ENCODE measurements at places on chromosomes 3 and 15.

DNA sequence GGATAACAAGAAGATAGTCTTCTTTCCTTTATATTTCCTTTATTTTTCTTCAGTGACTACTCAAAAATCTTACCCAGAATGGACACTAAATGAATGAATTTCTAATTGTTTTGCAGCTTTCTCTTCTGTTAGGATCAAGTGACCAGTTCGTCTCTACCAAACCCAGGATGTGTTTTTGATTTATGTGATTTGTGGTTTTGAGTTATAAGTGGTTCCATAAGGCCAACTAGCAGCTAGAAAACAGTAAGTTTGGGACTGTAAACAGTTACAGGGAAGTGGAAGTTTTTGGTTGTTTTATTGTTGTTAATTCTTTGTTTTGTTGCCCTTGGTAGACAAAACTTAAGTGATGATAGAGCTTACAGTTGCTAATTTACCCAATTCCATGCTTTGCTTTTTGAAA is 456.5 kb downstream of the IL5RA start:
- DNase-seq: no peak

DNA sequence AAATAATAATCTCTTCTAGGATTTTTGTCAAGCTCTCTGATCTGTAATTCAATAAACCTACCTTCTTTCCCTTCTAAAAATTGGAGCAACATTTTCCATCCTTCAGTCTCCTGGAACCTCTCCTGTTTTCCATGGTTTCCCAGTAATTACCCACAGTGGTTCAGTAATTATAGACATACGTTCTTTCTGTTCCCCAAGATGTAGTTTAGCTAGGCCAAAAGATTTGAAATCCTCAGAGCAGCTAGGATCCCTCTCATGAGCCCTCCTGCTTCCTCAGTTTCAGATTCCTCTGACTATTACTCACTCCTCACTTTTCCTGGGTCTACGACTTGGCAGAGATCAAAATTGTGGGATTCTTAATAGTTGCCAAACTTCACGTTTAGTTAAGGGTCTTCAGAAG is 76.9 kb upstream of the IGSF10 start:
- DNase-seq: no peak

GRCh38 chr15:38610748-38611147 is 46.1 kb upstream of the RASGRP1 start:
- DNase-seq: no peak

GRCh38 chr3:153783741-153784480 is 337.3 kb upstream of the ARHGEF26 start:
- no peak for DNase-seq

DNA sequence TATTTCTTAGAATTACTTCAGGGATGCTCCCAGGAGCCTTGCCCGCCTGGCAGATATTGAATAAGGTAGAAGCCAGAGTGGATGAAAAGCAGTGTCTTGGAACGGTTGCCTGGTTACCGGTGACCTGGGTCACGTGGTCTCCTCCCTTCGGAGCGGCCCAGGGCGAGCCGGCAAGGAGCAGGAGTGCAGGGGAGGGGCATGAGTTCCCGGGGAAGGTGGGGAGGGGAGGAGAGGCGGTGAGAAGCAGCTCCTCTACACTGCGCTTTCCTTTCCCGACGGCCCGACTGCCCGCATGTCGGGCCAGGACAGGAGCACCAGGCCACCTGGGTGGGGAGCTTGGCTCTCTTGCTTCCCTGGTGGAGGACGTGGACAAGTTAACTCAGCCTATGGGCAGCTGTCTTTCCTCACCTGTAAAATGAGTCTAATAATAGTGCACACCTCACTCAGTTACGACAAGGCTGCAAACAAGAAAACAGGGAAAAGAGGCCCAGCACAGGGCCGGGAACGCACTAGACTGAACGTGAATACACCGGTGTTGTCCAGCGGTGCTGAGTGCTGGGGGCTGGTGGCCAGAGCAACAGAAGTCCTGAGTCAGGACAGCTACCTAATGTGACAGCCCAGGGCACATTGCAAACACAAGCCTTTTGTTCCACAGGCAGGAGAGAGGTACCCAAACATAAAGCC is 198.3 kb downstream of the ADAMTS9 start:
- no peak for DNase-seq

DNA sequence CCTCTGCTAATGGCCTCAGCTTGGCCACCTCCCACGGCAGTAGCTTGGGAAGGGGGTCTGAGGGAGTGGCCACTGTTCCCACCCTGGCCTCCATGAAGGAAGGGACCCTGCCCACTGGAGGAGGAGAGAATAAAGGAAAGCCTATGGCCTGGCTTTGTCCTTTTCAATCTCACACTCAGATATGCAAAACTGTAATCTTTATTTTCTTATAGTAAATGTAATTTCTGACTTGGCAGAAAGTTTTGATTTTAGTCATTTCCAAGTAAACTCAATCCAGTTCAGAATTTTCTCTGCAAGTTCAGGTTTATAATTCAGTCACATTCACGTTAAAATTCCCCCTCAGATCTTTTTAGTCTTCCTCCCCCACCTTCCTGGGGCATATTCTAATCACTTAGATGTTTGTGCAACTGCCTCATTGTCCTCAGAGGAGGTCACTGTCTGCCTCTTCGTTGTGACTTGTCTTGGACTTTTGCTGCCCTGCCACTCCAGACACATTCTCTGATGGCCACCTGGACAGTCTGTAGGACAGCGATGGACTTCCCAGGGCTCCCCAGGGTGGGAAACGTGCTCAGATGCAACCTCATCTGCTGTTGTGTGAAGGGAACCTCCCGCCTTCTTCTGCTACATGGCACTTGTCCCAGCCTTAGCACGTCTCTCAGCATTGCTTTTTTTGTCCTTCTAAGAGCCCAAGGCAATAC is 222.8 kb upstream of the TBL1XR1 start:
- DNase-seq: no peak

GRCh38 chr3:112651516-112651915 is 10.6 kb upstream of the CCDC80 start:
- DNase-seq: no peak

GRCh38 chr15:95742256-95742655 is 588.2 kb upstream of the NR2F2 start:
- no peak for DNase-seq

- DNase-seq: no peak
Measured at GRCh38 chr15:93809516-93809915, 421.8 kb upstream of the MCTP2 start.

DNA sequence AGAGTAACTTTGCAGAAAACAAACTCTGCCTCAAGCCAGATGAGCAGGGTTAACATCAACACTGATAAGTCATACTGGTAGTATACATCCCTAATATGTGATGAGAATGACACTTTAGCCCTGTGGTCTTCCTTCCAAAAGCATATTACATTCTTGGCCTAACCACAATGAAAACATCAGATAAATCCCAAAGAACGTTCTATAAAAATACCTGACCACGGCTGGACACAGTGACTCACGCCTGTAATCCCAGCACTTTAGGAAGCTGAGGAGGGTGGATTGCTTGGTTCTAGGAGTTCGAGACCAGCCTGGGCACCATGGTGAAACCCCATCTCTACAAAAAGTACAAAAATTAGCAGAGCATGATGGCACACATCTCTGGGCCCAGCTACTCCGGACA is 4.7 kb downstream of the TMCC1 start:
- no peak for DNase-seq

DNA sequence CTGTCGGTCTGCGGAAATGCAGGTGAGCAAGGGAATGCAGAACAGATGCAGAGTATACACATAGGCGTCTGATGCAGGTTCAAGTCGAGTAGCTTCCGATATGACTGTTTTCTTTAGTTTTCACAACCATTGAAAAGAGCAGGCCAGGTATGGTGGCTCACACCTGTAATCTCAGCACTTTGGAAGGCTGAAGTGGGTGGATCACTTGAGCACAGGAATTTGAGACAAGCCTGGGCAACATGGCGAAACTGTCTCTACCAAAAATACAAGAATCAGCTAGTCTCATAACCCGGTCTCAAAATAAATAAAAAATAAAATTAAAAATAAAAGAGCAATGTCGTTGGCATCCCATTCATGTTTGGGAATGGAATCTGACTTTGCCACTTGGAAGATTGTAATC is 101.5 kb downstream of the PTPRG start:
- DNase-seq: no peak

DNA sequence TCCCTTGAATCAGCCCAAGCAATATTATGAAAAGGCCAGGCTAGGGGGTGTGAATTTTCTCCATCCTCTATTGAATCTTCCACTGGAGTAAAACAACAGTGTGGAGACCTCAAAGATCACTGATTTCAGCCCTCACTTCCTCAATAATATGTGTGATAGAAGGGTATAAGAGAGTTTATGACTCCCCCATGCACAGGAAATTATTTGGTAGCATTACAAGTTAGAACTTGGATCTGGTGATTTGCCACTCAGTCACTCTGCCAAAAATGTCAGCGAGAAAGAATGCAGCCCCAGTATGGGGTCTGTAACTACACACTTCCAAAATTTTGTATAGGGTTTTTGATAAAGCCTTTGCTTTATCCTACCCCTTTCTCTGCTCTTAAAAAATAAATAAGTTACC is 81.0 kb upstream of the KCNMB2 start:
- no peak for DNase-seq

DNA sequence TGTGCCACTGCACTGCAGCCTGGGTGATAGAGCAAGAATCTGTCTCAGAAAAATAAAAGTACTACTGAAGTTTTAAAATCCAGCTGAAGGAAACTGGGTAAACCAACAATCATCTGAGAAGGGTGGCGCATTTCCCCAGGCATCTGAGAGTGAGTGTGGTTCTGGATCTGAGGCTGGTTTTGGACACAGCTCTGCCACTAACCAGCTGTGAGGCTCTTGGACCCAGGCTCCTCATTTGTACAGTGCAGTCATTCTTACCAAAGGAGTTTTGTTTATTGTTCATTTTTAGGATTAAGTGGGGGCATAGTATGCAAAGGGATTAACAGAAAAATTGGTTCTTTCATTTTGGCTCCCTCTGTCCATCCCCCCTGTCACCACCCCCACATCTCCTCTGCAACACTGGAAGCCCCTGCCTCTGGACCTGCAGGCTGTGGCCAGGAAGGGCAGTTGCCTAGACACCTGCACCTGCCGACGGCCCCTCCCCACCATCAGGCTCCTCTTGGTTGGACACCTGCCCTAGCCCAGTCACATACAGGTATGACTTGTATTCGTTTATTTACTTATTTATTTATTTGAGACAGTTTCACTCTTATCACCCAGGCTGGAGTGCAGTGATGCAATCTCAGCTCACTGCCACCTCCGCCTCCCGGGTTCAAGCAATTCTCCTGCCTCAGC is 8.8 kb downstream of the NUP210 start:
- DNase-seq: no peak

DNA sequence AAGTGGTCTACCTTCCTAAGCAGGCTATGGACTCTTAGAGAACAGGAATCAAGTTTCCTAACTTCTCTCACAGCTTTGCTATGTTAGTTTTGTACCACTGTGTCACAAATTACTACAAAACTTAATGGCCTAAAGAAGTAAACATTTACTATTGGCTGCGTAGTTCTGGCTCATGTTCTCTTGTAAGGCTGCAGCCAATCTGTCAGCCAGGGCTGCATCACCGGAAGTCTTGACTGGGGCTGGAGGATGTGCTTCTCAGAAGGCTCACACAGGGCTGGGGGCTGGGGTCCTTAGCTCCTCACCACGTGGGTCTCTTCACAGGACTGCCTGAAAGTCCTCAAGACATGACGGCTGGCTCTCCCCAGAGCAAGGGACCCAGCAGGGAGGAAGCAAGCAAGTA is 15.5 kb downstream of the STIMATE start:
- no peak for DNase-seq

DNA sequence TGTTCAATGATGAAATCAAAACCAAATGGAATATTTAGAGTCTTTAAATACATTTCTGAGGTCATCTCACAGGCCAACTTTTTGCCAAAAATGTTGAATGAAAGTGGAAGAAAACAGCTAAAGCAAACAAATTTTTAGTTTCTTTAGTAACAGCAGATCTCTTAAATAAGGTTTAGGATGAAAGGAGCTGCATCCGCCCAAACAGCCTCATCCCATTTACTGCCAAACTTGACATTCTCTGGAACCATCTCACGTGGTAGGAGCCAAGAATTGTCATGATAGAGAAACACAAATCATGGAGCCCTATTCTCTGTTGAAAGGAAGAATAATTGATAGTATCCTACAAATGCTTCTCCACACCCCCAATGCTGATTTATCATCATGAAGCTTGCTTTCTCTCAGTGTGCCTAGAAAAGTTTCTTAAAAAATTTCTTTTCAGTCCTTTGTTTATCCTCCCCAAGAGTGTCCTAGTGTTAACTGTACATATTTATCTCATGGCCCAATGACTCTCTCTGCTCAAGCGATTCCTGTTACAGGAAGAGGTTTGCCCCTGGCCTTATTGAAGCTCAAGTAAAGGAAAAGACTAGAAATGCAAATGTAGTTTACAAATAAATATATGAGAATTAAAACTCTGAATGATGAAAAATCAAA is 23.4 kb downstream of the SLC9A9 start:
- no peak for DNase-seq

All from GM19239 (cell line).